Right atrium auricular region (tissue), 2 donors: ENCODE measurements at places on chromosomes 6 and 20. TPM values are rescaled to one million over a fixed set of nuclear protein-coding genes. Genes with fewer than 3 reads are reported as not detected.

The MCCD1 gene
- total RNA-seq = not detected

The SMPD2 gene
- 5.5 TPM for total RNA-seq

DNA sequence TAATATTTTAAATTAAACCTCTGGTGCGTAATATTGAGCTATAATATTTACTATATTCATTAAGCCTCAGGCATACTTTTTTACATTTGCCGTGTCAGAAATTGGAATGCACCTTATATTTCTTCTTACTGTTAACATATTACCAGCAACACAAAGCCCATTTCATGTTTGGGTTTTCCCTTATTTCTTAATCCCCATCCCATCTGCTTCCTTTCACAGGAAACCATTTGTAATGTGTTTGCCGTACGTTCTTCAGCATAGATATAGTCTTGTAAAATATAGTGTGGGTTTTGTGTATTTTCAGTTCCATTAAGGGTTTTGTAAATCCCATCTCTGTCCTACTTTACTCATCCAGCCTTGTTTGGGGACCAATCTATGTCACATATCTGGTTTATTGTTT lies 6.5 kb downstream of the EYS start:
- no peak for DNase-seq

- no peak for DNase-seq
Observed at GRCh38 chr6:170290296-170291128, at the start of gene DLL1. TSS of gene DLL1 (minus strand) at chr6:170291078. CDS start at chr6:170290139, 939 bp downstream.
